Natural killer cell (primary cell): ENCODE measurements at places on chromosomes 7 and 10. TPM values are rescaled to one million over a fixed set of nuclear protein-coding genes. Genes with fewer than 3 reads are reported as not detected.

- H3K4me3 ChIP-seq: no peak overlapping the region
- DNase-seq: no peak
- H3K4me1 ChIP-seq: no peaks in the 10 kb centered on the region
- H3K36me3 ChIP-seq: peaks cover 74% of the 10 kb centered on the region
These were observed 57.7 kb downstream of the TNPO3 start for GRCh38 chr7:128997181-128997580.

DNA sequence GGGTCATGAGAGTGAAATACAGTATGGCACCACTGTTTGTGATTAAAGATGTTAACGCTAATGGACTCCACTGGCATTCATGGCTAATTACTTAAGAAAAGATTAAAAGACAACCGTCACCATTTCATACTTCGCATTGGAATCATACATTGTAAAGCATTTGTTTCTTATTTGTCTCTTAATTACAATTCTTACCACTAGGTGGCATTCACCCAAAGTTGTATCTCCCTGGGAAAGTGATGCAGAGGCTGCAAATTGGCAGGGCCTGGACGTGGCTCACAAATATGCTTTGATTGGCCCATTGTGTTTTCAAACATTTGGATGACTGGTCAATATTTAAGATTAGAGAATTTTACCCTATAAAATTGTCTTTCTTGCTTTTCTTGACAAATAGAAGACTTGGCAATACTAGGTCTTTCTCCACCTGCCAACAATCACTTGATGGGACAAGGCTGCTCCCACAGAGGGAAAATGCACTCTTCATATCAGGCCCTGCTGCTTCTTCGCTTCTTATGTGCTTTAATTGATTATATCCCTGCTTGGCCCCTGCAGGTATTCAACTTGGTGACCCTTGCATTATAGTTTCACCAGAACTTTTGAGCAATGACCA is 72.1 kb upstream of the STARD3NL start:
- no peak overlapping the region for H3K4me3 ChIP-seq
- no peaks in the 10 kb centered on the region for H3K27me3 ChIP-seq
- H3K36me3 ChIP-seq: no peaks in the 10 kb centered on the region
- no peak overlapping the region for H3K27ac ChIP-seq

- no peaks in the 10 kb centered on the region for H3K4me1 ChIP-seq
- H3K36me3 ChIP-seq: no peaks in the 10 kb centered on the region
- H3K4me3 ChIP-seq: no peak overlapping the region
These were observed 13.8 kb upstream of the AKR1B1 start for GRCh38 chr7:134472572-134473244.

GRCh38 chr10:58453105-58453504 is 59.6 kb upstream of the BICC1 start:
- no peaks in the 10 kb centered on the region for H3K36me3 ChIP-seq
- DNase-seq: no peak
- H3K4me3 ChIP-seq: no peak overlapping the region

GRCh38 chr10:2927958-2928840 is 139.1 kb upstream of the PFKP start:
- H3K27ac ChIP-seq: no peak overlapping the region
- no peak overlapping the region for H3K4me3 ChIP-seq
- H3K4me1 ChIP-seq: no peaks in the 10 kb centered on the region
- no peaks in the 10 kb centered on the region for H3K27me3 ChIP-seq
- DNase-seq: peak; percentile 64

DNA sequence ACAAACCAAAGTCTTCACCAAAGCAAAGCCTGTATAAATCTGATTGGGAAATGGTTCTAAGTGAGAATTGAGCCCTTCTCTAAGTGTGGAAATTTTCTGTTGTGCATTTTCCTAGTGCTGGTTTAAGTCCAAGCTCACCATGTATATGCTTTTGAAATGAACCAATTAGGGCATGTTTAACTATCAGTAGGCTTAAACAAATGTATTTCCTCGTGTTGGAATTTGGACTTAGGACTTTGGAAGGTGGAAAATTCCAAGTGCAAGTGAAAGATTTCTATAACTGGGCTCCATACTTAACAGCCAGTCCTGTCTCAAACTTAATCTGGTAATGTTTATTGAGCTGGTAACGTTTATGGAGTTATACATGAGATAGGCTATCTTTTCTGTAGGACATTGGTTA is 28.5 kb downstream of the CCNY start:
- no peak overlapping the region for H3K4me3 ChIP-seq
- no peaks in the 10 kb centered on the region for H3K27me3 ChIP-seq

GRCh38 chr10:69972981-69973397 is 79.7 kb upstream of the MACROH2A2 start:
- H3K27me3 ChIP-seq: no peaks in the 10 kb centered on the region
- H3K4me1 ChIP-seq: no peaks in the 10 kb centered on the region
- H3K4me3 ChIP-seq: no peak overlapping the region
- no peaks in the 10 kb centered on the region for H3K36me3 ChIP-seq
- DNase-seq: no peak

DNA sequence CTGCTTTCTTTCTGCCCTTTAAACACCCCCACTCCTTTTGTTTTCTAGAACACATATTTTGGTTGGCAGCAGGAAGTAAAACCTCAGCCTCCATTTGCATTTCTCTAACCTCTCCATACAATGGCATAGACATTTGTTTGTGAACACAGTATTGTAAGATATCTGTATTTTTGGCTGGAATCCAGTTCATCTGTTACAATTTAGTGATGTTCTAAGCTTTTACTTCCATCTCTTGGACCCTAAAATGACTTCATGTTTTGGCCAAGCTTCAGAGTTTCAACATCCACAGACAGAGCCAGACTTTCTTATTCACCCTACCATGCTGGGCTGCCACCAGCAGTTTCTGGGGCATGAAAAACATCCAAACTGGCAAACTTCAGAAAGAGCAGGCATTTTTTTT is 21.1 kb upstream of the AUTS2 start:
- H3K4me1 ChIP-seq: no peaks in the 10 kb centered on the region
- no peaks in the 10 kb centered on the region for H3K36me3 ChIP-seq
- no peak overlapping the region for H3K4me3 ChIP-seq
- H3K27me3 ChIP-seq: no peaks in the 10 kb centered on the region
- H3K27ac ChIP-seq: no peak overlapping the region

- no peak overlapping the region for H3K4me3 ChIP-seq
- no peaks in the 10 kb centered on the region for H3K4me1 ChIP-seq
- H3K27me3 ChIP-seq: peaks cover 3% of the 10 kb centered on the region
- no peak overlapping the region for H3K27ac ChIP-seq
These were observed 43.3 kb downstream of the C10orf120 start for GRCh38 chr10:122656308-122656705.

SLIT1 gene
- 0.28 TPM for total RNA-seq

TAC1 gene
- total RNA-seq: not detected

DNA sequence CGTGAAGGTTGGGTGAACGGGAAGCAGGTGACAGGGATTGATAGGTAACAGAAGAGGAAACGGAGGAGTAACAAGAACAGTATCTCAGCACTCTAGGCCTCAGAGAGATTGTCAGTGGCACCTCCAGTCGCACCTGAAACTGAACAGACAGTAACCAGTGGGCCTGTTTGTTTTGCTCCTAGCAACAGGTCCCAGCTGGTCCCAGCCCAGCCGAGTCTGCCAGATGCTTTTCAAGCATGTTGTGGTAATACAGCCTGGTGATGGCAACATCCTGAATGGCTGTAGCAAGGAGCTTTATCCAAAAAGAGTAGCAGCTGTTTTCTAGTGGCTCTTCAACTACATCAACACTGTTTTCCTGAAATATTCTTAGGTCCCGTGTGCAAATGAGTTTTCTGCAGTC is 4.7 kb downstream of the CACNB2 start:
- H3K27ac ChIP-seq: no peak overlapping the region
- H3K27me3 ChIP-seq: peaks cover 10% of the 10 kb centered on the region
- H3K4me3 ChIP-seq: no peak overlapping the region
- H3K36me3 ChIP-seq: no peaks in the 10 kb centered on the region
- DNase-seq: no peak
- H3K4me1 ChIP-seq: no peaks in the 10 kb centered on the region

DNA sequence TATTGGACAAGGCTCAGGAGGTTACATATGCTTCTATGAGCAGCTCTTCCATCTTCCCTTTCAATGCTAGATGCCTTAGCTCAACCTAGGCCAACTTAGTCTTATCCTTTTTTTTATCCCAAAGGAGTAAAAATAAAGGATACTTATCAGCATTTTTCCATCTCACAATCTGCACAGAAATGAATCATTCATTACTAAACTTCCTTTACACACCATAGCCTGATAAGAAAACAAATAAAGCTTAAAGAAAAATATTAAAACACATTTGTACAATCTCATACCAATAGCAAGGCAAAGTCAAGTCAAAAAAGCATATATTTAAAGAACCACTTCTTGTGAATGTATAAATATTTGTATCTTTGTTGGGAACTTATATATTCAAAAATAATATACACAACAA is 407.4 kb downstream of the GRM8 start:
- no peak overlapping the region for H3K27ac ChIP-seq
- H3K4me1 ChIP-seq: no peaks in the 10 kb centered on the region
- H3K4me3 ChIP-seq: no peak overlapping the region
- DNase-seq: no peak
- no peaks in the 10 kb centered on the region for H3K36me3 ChIP-seq

DNA sequence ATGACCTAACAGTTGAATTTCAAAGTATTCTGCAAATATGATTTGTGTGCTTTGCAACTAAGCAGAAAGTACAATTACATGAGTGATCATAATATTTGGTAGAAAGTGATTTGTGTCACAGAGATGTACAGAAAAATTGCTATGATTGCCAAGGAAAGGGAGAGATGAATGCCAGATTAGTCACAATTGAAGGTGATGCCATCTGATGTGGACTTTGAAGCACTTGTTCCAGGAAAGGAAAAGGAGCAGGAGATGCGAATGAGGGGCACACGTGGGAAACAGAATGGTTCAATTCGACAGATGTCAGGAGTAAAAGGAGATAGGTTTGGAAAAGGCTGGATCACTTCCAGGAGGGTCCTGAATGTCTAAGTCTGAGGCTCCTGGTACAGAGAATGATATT is 153.1 kb upstream of the LAMB4 start:
- H3K27me3 ChIP-seq: no peaks in the 10 kb centered on the region
- H3K36me3 ChIP-seq: no peaks in the 10 kb centered on the region
- no peak overlapping the region for H3K27ac ChIP-seq
- H3K4me3 ChIP-seq: no peak overlapping the region
- no peak for DNase-seq

DNA sequence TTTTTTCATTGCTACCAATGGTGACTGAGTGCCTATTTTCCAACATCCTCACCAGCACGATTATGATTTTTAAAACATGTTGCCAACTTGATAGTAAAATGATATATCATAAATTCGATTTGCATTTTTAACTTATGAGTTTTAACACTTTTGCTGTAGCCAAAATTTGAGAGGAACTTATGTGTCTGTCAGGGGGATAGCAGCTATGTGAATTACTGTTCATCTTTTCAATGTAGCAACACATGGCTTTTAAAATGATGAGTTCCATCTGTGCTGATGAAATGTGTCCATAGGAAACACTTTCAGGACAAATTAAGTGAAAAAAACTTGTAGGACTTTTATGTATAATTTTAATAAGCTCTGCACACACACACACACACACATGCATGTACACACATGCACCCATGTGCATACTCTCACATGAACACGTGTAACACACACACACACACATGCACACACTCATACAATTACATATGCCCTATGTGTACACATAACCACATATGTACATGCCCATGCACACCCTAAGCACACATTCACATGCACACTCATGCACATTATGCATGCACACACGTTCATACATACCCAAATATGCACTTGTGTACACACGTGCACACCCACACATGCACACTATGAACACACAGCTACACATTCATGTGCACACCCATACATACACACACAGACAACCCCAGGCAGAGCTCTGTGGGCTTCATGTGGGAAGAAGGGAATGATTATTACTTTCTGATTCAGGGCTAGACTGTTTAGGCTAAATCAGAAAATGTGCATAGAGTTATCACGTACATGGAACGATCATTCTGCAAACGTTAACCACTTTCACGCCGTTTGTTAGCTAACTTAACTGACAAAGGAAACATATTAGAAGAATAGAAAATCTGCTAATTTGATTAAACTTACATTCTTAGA is 68.9 kb downstream of the C10orf143 start:
- H3K4me1 ChIP-seq: no peaks in the 10 kb centered on the region
- no peak overlapping the region for H3K27ac ChIP-seq
- no peak for DNase-seq
- H3K36me3 ChIP-seq: no peaks in the 10 kb centered on the region
- H3K4me3 ChIP-seq: no peak overlapping the region

CAMK2G gene
- total RNA-seq: 53.6 TPM

- H3K4me3 ChIP-seq: no peak overlapping the region
- H3K4me1 ChIP-seq: no peaks in the 10 kb centered on the region
- H3K27ac ChIP-seq: no peak overlapping the region
- H3K36me3 ChIP-seq: peaks cover 79% of the 10 kb centered on the region
These were observed 10.8 kb downstream of the SLF2 start for GRCh38 chr10:100923580-100923979.

ACHE gene
- total RNA-seq: 0.18 TPM

DNA sequence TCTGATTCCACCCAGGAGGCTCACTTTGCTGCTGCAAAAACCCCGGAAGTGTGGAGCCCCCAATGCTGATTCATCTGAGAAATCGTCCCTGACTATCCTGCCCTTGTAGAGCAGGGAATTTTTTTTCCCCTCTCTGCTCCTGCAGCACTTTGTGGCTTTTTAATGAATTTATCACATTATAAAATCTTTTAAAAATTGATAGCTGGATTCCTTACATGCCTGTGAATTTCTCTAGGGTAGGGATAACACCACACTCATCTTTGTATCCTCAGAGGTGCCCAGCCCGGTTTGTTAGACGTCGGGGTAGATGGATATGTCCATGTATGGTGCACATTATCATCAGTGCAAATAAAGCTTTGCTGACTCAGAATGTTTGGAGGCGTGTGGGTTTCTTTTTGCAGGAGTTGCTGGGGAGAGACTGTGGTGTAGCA is 185.7 kb downstream of the STK31 start:
- H3K27me3 ChIP-seq: no peaks in the 10 kb centered on the region
- H3K36me3 ChIP-seq: no peaks in the 10 kb centered on the region
- no peak overlapping the region for H3K4me3 ChIP-seq
- no peak overlapping the region for H3K27ac ChIP-seq
- peaks cover 19% of the 10 kb centered on the region for H3K4me1 ChIP-seq

DNA sequence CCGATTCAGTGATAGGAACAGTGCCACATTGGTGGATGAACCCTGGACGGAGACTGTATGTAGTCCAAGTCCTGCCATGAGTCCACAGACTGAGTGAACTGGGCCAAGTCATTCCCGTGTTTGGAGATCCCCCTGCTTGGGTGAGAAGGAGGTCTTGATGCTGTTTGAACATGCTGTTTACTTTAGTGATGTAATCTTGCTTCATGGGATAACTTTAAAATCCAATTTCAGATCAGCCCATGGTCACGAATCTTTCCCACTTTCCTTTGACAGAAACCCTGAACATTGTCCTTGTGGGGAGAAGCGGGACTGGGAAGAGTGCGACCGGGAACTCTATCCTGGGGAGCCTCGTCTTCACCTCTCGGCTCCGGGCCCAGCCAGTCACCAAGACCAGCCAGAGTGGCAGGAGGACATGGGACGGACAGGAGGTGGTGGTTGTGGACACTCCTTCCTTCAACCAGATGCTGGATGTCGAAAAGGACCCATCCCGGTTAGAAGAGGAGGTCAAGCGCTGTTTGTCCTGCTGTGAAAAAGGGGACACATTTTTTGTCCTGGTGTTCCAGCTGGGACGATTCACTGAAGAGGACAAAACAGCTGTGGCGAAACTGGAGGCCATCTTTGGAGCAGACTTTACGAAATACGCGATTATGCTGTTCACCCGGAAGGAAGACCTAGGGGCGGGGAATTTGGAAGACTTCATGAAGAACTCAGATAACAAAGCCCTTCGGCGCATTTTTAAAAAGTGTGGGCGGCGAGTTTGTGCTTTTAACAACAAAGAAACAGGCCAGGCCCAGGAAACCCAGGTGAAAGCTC is 26.6 kb downstream of the GIMAP8 start:
- H3K36me3 ChIP-seq: peaks cover 58% of the 10 kb centered on the region
- no peak overlapping the region for H3K4me3 ChIP-seq
- DNase-seq: peak; percentile 40
- no peaks in the 10 kb centered on the region for H3K27me3 ChIP-seq
